Cardiac muscle cell (in vitro differentiated cells and primary cell): ENCODE measurements at places on chromosomes 11 and 22. TPM values are rescaled to one million over a fixed set of nuclear protein-coding genes. Genes with fewer than 3 reads are reported as not detected.

Gene JAML
- not detected in 2 replicates for polyA plus RNA-seq

Gene PRG3
- not detected in 2 replicates for polyA plus RNA-seq

DNA sequence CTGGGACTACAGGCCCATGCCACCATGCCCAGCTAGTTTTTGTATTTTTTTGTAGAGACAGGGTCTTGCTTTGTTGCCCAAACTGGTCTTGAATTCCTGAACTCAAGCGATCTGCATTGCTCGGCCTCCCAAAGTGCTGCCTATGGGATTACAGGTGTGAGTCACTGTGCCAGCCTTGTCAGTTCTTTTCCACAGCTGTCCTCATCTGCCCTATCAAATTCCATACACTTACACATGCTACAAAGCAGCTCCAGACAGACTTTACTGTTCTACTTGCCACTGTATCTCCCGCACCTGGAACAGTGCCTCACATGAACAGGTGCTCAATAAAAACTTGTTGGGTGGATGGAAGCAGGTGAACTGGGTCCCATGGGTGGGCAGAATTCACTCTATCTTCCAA lies 8.2 kb downstream of the STX5 start:
- no peak for DNase-seq
- no peak overlapping the region for H3K4me3 ChIP-seq
- H3K36me3 ChIP-seq = peaks cover 71% of the 10 kb centered on the region
- H3K27me3 ChIP-seq = no peaks in the 10 kb centered on the region
- no peaks in the 10 kb centered on the region for H3K4me1 ChIP-seq

GRCh38 chr11:38971141-38971540 lies 2373.1 kb upstream of the RAG2 start:
- H3K27me3 ChIP-seq = no peaks in the 10 kb centered on the region
- H3K36me3 ChIP-seq = no peaks in the 10 kb centered on the region
- no peak for DNase-seq
- no peaks in the 10 kb centered on the region for H3K4me1 ChIP-seq
- no peak overlapping the region for H3K27ac ChIP-seq
